ENCODE measurements at places on chromosomes 13 and 19.

- DNase-seq: peak; percentile 99
Measured at GRCh38 chr19:48899781-48900476, at the start of gene NUCB1. Gene NUCB1, plus strand, starts transcription at chr19:48900312. Its CDS starts 485 bp downstream, at chr19:48900797.

GRCh38 chr13:101917833-101918661, 465.6 kb downstream of the ITGBL1 start:
- no peak for DNase-seq

- peak; percentile 24 for DNase-seq
Measured at GRCh38 chr13:23289917-23290357, 109.2 kb downstream of the SGCG start.

DNA sequence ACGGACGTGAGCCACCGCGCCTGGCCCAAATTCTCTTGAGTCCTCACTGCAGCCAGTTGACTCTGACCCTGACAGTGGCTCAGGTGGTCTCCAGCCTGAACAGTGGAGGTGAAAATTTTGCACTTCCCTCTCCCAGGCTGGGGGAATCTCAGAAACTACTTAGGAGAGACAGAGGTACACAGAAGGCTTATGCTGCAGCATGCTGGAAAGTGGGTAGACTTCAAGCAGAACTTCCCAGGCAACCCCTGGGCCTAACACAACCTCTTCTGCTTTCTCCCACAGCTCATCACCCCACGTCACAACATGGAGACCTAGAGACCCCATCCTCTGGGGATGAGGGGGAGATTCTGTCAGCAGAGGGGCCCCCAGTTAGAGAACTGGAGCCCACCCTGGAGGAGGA, 14.4 kb downstream of the NCAN start:
- DNase-seq: no peak

GRCh38 chr19:29013325-29013724, 199.6 kb downstream of the UQCRFS1 start:
- DNase-seq: no peak

DNA sequence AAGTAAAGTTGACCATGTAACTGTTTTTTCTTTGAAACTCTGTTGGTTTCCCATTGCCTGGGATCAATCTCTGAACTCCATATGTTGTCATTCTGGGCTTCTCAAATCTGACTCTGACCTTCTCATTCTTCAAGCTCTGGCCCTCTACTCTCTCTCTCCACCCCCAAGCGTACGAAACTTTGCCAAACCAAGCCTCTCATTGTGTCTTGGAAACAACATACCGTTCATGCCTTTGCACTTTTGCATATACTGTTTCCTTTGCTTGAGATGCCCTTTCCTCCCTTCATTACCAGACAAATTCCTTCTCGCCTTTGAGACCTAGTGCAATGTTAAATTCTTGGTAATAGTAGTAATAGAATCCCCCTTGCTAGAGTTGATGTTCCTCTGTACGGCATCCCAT, 113.7 kb downstream of the OLFM4 start:
- peak; percentile 59 for DNase-seq

DNA sequence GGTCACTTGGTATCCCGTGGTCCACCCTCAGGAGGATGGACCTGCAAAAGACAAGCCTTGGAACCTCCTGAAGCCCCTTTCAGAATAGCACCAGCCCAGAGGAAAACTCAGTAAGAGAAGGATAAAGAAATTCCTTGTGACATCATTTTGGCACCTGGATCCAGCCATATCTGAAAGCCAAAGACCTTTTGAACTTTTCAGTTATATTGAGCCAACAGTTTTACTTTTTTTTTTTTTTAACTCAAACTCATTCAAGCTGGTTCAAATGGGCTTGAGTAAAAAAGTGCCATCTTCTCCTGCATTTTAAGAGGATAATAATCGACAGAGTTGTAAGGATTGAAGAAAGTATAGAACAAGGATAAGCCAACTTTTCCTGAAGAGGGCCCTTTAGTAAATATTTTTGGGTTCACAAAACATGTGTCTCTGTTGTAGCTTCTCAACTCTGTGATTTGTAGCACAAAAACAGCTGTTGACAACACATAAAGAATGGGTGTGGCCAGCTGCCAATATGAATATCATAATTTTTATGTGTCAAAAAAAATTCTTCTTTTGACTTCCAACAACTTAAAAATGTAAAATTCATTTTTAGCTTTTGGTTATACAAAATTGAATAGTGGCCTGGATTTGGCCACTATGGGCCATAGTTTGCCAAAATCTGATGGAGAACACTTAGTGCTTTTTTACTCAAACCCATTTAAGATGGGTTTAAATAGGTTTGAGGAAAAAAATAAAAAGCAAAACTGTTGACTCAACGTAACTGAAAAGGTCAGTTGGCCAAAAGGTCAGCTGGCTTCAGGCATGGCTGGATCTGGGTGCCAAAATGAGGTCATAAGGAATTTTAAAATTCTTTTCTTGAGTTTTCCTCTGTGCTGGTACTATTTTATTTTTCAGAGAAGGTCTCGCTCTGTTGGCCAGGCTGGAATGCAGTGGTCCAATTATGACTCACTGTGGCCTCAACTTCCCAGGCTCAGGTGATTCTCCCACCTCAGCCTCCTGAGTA, 50.7 kb downstream of the ACSBG2 start:
- no peak for DNase-seq

DNA sequence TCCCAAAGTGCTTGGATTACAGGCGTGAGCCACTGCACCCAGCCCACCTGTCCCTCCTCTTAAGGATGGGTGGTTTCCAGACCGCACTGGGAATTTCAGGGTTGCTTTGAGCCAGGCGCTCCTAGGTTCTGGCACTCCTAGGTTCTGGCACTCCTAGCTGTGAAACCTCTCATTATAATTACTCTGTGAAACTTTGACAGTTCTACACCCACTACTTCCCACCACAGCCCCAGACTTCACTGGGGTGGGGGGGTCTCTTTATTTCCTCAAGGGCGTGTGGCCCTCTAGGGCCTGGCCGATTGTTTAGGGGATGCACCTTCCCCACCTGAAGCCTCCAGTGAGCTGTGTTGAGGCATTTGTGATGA, 2.3 kb upstream of the ADAMTS10 start:
- DNase-seq: no peak

- no peak for DNase-seq
Measured at GRCh38 chr19:33303791-33304345, 1.5 kb upstream of the CEBPA start.

GRCh38 chr19:30656520-30657100, 284.4 kb downstream of the ZNF536 start:
- DNase-seq: no peak
